ENCODE measurements at places on chromosomes 7 and 10.

DNA sequence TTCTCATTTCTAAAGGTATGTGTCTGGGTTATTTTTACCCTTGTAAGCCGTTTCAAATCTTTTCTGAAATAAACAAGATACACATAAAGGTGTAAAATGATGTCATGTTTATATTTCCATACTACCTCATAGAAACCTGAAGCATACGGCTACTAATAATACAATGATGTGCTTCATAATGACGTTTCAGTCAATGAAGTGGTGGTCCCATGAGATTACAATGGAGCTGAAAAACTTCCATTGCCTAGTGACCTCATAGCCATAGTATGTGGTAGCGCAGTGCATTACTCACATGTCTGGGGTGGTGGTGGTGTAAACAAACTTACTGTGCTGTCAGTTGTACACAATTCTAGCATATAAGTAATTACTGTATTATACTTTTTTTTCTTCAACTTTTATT, 24.9 kb downstream of the EPDR1 start:
- DNase-seq = no peak

DNA sequence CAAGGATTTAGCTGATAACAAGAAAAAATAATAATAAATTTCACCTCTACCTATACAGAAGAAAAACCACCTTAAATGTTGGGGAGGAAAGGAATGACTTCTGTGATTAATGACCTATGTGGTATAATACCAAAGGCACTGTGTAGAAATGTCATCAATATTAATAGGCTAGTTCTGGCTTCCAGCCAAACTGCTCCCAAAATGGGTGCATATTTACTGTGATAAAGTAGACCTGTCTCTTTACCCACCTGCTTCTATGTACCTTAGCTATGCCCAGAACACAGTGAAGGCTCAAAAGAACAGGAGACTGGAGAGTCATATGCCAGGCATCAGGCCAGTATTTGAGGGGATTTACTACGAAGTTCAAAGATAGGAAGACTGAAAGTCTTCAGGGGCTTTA, 76.0 kb downstream of the ATE1 start:
- no peak for DNase-seq

- no peak for DNase-seq
These were observed 8.9 kb downstream of the H2BK1 start for GRCh38 chr7:151201344-151201743.

GRCh38 chr7:54882694-54883093, 123.7 kb upstream of the SEC61G start:
- DNase-seq = no peak

DNA sequence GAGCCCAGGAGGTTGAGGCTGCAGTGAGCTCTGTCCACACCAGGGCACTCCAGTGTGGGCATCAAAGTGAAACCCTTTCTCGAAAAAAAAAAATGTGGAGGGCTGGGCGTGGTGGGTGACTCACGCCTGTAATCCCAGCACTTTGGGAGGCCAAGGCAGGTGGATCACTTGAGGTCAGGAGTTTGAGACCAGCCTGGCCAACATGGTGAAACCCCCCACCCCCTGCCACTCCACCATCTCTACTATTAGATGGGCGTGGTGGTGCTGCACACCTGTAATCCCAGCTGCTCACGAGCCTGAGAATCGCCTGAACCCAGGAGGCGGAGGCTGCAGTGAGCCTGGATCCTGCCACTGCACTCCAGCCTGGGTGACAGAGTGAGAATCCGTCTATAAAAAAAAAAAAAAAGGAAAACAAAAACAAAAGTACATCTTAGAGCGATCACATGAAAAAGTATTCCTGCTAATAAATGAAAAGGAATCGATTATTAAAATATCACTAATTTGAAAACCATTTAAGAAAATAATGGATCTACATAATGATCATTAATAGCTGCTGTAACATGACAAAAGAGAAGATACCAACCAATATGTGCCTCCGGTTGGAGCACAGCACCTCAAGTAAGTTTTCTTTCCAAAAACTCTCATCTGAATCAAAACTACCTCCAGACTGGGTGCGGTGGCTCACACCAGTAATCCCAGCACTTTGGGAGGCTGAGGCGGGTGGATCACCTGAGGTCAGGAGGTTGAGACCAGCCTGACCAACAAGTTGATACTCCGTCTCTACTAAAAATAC, 4.9 kb downstream of the HNRNPF start:
- DNase-seq = no peak

DNA sequence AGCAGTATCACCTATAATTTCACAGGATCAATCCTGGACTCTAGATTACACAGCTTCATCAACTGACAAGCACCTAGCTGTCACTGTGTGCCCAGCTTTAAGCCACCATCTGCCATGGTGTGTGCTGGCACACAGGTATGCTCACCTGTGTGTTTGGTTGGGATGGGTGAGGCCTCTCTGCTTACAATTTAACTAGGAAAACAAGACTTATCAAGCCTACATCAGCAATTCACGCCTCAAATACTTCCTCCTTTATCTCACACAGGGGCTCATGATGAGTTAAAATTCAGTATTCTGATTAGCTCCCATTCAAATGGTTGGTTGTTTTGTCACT, 608.2 kb downstream of the PARD3 start:
- no peak for DNase-seq

- DNase-seq = no peak
These were observed 198.8 kb downstream of the SFMBT2 start for GRCh38 chr10:7211857-7212577.

GRCh38 chr10:33272635-33273034, 61.8 kb downstream of the NRP1 start:
- no peak for DNase-seq

DNA sequence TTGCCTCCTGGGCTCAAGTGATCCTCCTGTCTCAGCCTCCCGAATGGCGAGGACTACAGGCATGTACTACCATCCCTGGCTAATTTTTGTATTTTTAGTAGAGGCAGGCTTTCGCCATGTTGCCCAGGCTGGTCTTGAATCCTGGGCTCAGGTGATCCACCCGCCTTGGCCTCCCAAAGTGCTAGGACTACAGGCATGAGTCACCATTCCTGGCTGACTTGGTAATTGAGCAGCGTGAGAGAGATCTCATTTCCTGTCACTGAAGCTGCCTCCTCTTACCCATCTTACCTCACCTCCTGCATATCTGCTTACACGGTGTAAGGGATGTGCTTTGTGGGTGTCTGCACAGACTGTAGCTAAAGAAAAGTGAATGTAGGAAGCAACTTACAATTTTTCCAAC, 9.7 kb downstream of the IFIT3 start:
- DNase-seq = no peak

DNA sequence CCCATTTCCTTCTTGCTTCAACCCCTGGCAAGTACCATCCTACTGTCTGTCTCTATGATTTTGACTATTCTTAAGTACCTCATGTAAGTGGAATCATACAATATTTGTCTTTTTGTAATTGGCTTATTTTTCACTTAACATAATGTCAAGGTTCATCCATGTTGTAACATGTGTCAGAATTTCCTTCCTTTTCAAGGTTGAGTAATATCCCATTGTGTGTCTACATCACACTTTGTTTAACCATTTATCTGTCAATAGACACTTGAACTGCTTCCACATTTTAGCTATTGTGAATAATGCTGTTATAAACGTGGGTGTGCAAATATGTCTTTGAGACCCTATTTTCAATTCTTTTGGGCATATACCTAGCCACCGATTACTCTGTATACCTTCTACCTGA, 14.0 kb upstream of the CDK14 start:
- no peak for DNase-seq

DNA sequence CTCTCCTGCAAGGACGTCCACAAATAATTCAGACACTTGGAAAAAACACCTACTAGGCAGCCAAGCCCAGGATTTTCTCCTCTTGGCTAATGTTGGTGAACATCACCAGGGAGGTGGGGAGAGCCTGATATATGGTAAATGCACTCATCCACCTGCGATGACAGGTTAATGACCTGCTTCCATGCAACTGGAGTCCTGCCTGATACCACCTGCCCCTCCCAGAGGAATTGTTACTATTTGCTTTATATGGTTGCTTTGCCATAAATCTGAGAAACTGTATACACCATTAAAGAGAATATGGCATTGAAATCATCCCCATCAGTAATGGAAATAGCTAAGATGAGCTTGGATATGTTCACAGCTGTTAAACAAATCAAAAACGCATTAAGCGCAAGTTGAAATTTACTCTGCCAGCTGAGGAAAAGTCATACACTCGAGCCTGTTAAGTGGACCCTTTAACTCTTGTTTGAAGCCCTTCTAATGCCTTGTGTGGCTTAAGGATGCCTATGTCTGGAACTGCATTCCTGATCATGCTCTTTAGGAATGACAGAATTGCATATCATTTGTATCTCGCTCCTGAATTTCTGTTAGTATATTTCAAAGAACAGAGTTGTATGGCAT, 208.3 kb downstream of the PRPF18 start:
- DNase-seq = no peak

DNA sequence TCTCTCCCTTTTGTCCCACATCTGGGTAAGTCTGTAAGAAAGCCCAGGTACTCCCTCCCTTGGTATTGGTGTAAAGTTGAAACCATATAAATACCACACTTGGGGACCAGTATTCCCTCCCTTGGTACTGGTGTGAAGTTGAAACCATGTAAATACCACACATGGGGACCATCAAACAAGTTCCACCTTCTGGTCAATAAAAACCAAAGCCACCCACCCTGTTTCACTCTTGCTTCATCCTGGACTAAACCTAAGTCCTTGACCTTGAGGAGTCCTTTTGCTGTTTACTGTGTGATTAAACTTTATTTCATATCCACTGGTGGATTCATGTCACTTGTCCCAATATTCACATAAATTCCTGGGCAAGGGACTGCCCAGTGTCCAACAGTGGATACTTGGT, 8.4 kb downstream of the P4HA1 start:
- DNase-seq = no peak

DNA sequence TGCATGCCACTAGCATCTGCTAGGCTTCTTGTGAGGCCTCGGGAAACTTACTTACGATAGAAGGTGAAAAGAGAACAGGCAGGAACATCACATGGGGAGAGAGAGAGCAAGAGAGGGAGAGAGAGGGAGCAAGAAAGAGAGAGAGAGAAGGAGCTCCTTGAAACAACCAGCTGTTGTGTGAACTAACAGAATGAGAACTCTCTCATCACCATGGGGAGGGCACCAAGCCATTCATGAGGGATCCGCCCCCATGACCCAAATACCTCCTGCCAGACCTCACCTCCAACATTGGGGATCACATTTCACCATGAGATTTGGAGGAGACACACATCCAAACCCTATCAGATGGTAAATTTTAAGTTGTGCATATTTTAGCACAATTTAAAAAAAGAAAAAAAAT, 1217.2 kb downstream of the TYW1 start:
- no peak for DNase-seq

DNA sequence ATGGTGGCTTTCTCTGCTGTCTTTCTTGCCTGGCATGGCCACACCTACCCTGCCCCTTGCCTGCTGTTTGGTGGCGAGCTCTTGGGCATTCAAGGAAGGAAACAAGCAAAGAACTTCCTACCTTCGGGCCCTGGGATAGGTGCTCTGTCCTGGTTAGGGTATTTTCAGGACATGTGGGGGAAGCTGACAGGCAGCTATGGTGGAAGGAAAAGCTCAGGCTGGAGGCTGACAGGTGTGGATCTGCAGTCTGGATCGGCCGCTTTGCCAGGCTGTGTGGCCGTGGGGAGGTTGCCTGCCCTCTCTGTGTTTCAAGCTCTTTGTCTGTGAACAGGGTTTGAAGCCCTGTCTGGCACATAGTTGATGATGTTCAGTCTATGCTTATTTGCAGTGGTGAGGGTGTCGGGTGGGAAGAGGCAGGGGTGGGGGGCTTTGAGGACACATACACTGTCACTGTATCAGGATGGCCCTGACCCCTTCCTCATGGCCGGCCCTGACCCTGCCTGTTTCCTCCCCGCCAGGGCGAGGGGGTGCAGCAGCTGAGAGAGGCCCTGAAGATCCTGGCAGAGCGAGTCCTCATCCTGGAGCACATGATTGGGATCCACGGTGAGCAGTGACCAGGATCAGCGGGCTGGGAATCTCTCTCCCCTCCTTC, 73.7 kb downstream of the MYL10 start:
- DNase-seq = peak; percentile 20

DNA sequence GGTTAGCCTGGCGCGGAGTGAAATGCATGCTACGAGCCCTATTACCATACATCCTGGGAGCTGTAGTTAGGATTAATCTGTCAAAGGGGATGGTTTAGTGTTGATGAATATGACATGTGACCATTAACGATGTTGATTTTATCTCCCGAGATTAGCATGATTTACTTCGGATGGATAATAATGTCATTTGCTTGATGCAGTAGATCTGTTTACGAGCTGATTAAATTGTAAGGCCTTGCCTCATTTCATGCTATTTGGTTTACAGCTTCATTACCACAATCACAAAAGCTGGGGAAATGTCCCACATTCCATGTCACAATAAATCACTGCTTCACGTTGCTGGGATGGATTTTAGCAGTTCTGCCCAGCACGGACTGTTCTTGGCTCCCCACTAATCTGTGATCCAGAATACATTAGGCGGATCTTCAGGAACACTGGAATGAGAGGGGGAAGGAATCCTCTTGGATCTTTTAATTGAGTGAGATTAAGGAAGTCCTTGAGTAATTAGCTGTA, 22.3 kb downstream of the ZNF503 start:
- DNase-seq = no peak

DNA sequence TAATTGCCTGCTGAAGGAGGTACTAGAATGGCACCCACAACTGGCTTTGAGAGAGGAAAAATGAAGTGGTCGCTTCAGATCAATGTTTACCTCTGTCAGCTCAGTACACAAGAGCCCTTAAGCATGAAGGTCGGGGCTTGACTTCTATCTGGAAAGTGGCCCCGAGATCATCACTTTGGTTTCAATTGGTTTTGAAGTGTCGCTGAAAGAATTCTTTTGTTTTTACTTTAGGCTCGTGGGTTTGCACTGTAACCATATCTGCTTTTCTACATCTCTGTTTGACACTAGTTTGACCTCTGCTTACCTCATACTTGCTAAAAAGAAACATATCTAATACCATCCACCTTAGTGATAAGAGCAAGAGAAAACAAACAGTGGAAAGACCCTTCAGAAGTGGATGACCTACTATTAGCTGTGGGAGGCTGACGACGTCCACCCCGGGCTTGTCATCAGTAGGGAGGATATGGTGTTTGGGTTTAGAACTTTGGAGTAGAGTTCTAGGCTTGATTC, 361.8 kb downstream of the GATA3 start:
- DNase-seq = no peak

GRCh38 chr10:45444022-45444421, 70.0 kb downstream of the ALOX5 start:
- DNase-seq = no peak

- DNase-seq = peak; percentile 97
These were observed at the start of gene ZNF503 for GRCh38 chr10:75401569-75402485. ZNF503 (minus strand) TSS chr10:75401764; CDS start chr10:75401419, 345 bp downstream.

GRCh38 chr7:150737265-150738055, at the start of gene GIMAP5:
GIMAP5 (plus strand) TSS chr7:150737418; CDS start chr7:150740885, 3,467 bp downstream.
- DNase-seq = no peak

DNA sequence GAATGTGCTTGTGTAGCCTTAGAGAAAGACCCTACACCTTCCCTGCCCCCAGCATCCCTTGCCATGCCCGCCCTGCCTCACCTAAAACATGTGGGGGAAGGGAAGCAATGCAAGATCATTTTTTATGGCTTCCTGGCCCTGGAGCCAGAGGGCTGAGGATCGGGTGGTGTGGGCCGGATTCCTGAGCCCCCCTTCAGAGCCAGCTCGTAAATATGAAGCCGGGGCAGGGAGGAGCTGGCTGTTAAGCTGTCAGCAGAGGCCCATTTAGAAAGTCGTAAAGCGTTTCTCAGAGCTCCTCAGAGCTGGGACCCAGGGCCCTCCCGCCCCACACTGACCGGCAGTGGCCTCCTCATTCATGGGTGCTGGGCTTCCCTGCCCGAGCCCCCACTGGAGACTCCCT, 23.9 kb downstream of the UNC5B start:
- DNase-seq = no peak

Measured in right forelimb (tissue), 1 donor.